GM19239 (cell line): ENCODE measurements at places on chromosomes 16 and 17.

GRCh38 chr16:85782451-85782850 is 16.9 kb downstream of the EMC8 start:
- no peak for DNase-seq

GRCh38 chr17:10233161-10233560 is 34.8 kb upstream of the GAS7 start:
- DNase-seq: no peak

DNA sequence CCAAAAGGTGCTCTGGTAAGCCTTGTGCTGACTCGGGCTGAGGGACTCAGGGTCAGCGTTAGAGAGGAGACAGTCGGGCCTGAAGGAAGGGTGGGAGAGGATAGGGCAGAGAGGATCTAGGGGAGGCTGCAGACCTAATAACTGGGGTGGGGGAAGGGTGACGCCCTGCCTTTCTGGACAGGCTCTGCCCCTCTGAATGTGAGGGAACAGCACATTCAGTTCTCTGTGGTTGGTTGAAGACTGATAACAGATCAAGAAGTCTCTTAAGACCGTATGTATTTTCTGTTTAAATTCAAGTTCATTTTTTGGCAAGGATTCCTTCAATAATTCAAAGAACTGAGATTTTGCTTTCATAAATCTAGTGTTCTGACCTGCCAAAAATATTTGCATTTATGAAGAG is 56.2 kb upstream of the TEKT3 start:
- DNase-seq: no peak

DNA sequence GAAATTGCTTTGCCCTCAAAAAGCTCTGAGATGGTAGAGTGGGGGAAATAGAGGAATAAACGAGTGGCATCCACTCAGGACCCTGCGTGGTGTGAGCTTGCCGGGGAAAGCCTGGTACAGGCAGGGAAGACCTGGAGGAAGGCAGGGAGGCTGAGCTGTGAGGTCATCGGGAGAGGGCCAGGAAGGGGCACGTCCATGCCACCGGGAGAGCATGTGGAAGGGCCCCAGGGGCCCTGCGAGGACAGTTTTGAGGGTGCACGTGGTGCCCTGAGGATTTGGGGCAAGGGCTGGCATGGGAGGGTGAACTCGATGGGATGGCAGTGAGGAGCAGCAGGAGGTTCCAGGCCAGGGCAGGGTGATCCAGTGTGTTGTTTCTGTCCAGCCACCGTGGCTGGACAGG is 56.3 kb upstream of the CBFA2T3 start:
- DNase-seq: no peak

- DNase-seq: no peak
Measured at GRCh38 chr17:39943702-39944392, 16.3 kb downstream of the LRRC3C start.

GRCh38 chr16:8436931-8437330 is 153.4 kb downstream of the TMEM114 start:
- no peak for DNase-seq

DNA sequence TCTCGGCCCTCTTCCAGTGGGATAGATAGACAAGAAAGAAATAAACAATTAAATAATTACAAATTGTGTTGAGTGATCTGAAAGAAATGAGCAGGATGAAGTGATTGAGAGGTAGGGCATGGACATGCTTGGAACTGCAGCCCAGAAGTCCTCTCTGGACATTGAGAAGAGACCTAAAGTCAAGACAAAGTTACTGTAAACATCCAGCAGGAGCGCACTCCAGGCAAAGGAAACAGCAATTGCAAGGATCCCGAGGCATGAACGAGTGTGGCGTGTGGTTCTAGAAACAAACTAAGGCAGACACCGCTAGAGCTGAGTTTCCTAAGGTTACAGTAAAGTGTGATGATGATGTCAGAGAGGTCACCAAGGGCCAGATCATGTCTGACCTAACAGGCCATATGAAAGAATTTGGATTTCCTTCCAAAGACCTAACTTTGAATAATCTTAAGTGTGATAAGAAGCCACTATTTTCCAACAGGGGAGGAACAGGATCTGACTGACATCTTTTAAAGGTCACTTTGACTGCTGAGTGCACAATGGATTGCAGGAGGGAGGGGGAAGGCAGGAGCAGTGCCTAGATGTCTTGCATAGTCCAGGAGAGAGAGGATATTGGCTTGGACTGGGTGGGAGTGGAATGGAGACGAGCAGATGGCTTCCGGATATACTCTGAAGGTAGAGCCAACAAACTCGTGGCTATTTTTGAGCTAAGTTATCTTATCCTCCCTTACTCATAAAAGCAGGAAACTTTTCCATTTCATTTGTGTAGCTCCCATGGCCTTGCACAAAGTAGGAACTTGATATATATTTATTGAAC is 19.0 kb downstream of the ABCC12 start:
- no peak for DNase-seq

DNA sequence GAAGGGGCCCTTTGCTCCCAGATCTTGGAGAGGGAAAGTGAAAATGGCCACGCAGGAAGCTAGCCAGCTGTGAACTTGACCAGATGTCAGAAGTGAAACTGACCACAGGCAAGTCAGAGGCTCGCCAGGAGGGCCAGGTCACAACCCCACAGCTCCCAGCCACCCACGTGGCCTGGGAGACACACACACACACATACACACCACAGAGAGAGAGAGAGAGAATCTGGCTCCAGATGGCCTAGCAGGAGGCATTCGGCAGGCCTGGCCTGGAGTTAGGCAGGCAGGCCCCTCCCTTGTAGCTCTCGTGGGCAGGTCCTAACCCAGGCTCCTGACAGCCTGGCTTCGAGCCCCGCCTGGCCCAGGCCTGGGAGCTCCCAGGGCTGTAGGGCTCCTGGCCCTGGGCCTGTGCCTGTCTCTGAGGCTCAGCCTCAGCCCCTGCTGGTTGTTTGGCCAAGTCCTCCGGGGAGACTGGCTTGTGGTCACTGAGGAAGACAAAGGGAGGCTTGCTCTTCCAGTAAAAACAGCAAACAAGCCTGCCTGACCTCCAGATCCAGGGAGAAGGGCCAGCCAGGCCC is 20.2 kb downstream of the NGFR start:
- peak; percentile 89 for DNase-seq

DNA sequence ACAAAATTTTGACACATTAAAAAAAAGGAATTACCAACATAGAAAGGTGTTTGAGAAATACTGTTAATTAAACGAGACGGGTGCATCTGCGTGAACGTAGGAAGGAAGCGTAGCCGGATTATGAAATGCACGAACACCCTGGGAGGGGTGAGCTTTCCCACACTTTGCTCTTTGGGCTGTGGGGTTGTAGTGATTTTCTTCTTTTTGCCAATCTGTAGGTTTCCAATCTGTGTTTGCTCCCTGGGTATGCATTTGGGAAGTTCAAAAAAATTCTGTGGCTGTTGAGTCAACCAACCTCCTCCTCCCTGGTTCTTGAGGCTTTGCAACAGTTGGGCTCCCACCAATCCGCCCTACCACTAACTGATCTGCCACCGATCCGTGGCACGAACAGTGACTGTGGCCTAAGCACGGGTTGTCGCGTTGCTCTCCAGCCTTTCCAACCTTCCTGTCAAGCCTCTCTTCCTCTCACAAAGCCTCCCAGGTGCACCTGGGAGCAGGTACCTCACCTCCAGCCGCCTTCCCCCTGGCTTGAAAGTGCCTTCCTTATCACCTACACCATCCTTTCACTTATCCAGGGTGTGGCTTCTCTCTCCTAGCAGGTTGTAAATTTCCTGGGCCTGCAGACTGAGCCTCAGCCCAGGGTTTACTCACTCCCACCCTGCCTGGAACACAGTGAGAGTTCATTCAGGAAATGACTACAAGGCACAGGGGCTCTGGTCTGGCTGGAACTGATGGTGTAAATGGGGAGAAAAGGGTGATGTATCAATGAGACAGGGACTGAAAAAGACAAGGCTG is 16.6 kb downstream of the RTN4RL1 start:
- DNase-seq: no peak

DNA sequence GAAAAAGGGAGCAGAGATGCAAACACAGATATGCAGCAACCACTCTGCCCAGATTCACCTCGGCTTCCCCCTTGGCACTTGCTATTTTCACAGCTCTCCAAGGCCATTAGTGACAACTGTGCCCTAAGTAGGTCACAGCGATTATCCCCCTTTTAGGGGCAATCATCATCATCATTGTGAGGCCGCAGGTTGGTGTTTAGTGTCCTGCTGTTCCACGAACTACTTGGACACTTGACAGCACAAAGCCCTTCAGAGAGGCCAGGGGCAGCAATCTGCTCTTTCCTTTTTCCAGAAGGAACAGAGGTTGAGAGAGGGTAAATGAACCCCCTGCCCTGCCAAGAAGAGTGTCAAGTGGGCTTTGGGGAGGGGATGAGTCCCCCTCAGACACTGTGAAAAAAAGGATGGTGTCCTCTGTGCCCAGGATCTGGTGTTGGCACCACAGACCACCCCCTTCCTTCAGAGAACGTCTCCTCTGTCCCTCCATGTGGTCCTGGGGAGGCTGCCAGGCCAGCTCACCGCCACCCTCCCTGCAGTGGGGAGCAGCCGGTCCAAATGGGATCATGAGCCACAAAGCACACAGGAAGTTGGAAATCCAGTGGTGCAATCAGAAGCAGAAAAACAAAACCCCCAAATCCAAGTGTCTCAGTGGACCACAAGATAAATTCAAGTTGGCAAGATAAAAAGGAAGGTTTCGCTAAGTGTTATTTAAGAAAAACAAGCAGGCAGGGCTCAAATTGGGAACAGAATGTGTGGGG is 78.4 kb upstream of the MED9 start:
- no peak for DNase-seq

DNA sequence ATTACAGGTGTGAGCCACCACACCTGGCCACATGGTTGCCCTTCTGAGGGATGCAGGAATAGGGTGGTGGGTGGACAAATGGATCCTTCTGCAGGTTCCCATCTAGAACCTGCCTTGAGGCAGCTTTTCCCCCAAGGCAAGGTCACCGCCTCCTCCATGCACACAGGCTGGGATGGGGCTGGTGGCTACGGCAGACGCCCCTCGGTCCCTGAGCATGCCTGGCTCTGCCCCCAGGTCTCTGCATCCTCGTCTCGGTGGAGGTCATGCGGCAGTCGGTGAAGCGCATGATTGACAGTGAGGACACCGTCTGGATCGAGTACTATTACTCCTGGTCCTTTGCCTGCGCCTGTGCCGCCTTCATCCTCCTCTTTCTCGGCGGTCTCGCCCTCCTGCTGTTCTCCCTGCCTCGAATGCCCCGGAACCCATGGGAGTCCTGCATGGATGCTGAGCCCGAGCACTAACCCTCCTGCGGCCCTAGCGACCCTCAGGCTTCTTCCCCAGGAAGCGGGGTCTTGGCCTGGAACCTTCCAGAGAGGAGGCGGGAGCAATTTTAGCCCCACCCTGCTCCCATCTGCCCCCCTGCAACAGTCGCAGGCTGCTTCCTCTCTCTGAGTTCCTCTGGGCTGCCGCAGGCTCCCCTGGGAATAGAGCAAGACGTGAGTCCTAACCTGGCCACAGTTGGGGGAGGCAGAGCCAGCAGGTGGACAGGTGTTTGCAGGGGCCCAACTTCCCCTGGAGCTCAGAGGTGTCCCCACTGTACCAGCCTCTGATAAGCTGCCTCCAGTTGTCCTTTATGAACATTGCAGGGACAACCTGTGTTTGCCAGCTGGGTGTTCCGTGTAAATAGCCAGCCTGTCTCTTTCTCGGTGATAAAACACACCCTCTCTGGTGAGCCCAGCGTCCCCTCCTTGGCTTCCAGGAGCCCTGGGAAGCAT is 11.7 kb downstream of the CACNG1 start:
- no peak for DNase-seq

DNA sequence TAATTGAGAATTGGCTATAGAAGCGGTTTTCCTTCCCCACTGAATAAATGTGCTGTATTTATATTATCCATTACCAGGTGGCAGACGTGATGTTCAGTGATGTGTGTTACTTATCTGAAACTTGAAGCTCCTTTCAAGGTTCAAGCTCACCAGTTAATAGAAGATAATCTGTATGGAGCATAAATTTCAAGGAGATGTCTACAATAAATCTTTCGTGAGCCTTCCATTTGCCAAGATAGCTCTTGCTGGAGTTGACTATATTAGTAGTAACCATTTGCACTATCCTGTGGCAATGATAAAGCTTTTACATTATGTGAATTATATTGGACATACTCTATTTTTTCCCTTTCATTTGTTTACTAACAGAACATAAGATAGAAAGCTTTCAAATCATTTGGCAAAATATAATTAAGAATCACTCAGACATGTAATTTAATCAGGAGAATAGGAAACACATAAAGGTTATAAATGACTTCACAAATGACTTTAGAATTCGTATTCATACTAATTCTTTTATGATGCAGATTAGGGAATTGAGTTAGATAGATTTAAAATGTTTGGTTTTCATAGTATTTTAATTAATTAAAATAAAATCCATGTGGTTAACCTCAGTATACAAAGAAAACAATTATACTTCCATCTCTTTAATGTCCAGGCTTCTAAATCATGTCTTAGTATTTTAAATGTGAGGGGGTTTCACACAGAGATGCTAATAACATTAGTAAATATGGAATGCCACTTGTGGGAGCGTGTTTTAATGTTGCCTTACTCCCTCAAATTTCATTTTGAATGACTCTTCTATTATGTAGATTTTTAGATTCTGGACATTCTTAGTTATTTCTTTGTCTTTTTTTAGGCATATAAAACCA is 664.4 kb upstream of the CDH8 start:
- no peak for DNase-seq

GRCh38 chr17:37527249-37527851 is 37.7 kb downstream of the DUSP14 start:
- peak; percentile 40 for DNase-seq

DNA sequence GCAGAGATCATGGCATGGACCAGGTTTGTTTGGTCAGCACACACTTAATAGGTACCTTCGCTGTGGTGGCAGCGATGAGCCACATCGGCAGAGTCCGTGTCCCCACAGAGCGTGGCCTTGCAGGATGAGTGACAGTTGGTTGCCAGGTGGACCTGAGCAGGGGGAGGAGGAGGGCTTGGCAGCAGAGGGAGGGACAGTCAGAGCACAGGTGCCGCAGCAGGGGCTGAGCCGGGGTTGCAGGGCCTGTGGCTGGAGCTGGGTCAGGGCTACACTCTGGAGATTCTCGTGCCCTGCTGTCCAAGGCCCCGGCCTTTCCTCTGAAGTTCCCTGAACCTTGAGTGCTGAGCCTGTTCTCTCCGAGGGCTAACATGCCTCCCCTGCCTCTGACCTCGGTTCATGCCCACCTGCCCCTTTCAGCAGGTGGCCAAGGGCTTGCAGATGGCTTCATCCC is 24.8 kb downstream of the POLR3E start:
- DNase-seq: no peak

GRCh38 chr16:55871411-55872038 is 3.6 kb downstream of the CES5A start:
- DNase-seq: no peak

DNA sequence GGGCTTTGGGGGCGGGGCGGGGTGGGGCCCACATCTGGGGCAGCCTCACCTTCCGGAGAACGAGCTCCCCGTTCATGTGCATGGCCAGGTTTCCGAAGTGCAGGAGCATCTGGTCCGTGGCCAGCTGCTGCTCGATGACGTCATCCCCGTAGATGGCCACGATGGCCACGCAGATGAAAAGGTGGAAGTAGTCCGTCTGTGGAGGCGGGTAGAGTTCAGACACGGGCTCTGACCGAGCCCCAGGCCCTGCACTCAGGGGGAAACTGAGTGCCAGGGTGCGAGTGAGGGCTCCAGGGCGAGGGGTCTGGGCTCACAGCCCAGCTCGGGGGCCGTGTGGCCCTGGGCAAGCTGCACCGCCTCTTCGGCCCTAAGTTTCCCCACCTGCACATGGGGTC is 93.7 kb downstream of the TBC1D16 start:
- DNase-seq: no peak
